ENCODE measurements at places on chromosomes 2 and 18. TPM values are rescaled to one million over a fixed set of nuclear protein-coding genes. Genes with fewer than 3 reads are reported as not detected.

ATOH8 gene
- total RNA-seq = 9.0 TPM

DNA sequence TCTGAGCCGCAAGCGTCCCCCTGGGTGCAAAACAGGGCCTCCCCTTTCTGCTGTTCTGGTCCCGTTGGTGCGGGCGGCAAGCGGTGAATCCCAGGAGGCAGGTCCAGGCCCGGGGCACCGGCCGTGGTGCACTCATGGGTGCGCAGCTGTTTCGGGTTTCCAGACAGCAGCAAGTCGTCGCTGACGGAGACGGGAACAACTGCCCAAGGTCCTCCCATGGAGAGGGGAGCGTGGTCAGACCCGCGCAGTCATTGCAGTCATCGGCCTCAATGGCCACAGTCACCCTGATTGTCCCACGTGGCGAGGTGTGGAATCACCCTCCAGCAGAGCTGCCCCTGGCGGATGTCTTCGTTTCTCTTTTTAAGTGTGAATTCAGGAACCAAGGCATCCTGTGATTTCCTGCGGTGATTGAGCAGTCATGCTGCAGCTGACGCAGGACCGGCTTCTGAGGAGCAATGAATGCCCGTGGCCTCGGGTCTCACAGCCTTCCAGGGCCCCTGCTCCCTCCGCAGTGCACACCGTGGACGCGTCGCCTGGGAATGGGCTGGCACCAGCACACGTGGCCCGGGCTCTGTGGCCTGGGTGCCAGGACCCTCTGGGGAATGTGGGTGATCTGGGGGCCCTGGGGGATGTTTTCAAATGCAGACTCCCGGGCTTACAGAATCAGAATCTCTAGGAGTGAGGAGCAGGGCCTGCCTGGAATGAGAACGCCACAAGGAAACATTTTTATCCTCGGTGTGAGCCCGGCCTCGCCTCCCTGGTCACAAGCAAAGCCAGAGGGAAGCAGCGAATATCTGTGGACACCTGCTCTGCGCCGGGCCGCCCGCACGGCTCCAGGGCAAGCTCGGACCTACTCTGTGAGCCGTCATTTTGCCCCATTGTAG is 244.2 kb upstream of the SALL3 start:
- no peak for DNase-seq

LRP2 gene
- total RNA-seq = 13.6 TPM

PRKCE gene
- 20.8 TPM for total RNA-seq

- no peak for DNase-seq
Measured at GRCh38 chr2:66771359-66771976, 336.5 kb downstream of the MEIS1 start.

DNA sequence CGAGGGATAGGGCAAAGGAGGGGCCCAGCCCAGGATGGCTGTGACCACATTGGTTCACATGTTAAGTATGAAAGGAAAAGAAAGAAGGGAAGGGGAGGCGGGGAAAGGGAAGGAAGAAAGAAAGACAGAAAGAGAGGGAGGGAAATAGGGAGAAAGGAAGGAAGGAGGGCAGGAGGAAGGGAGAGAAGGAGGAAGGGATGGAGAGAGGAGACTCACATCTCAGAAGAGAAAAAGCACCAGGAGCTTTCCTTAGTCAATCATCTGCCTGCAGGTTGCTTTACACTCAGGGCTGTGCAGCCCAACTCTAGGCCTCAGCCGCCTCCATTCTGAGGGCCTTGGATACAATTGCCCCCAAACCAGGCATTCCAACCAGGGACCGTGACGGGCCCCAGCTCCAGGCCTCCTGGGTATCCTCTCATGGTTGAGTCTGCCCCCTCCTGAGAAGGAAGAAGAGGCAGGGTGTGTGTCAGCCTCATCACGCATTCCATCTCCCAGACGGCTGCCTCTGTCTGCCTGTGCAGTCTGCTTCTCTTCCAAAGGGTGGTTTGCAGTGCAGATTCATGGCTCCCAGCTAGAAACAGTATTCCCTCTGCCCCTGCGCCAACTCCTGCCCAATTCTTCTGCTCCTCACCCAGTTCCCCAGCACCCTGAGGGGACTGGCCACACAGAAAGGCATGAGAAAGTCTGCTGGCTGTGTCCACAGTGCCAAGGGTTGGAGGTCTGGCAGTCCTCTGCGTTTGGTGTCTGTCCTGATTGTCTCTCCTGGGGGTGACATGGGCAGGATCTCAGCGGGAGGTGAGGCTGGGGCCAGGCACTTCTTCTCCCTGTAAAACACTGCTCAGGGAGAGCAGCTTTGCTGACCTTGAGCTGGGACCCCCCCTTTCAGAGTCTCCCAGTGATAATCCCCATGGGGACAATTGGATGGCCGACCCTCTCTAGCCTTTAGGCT is 163.3 kb downstream of the SMAD7 start:
- DNase-seq = no peak

CMPK2 gene
- total RNA-seq = 2.9 TPM

DNA sequence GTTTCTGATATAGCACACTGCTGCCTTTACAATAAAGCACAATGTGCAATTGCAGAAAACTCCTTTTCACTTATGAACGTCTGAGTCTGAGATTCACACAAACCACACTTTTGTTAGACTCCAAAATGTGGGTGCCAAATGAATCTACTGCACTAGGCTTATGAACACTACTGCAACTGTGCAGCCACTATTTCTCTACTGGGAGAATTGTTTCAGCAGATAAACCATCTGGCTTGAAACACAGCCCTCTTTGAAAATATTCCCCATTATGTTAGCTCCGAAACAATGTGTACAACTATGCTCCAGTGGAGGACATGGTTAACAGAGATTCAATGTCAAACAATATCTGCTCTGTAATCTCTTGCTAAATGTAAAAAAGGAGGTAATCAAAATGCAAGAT is 188.7 kb upstream of the ZEB2 start:
- no peak for DNase-seq

Data from mucosa of gallbladder (tissue), 1 donor.